ENCODE measurements at places on chromosomes 12 and 14. TPM values are rescaled to one million over a fixed set of nuclear protein-coding genes. Genes with fewer than 3 reads are reported as not detected.

The TPH2 gene
- not detected for total RNA-seq

DNA sequence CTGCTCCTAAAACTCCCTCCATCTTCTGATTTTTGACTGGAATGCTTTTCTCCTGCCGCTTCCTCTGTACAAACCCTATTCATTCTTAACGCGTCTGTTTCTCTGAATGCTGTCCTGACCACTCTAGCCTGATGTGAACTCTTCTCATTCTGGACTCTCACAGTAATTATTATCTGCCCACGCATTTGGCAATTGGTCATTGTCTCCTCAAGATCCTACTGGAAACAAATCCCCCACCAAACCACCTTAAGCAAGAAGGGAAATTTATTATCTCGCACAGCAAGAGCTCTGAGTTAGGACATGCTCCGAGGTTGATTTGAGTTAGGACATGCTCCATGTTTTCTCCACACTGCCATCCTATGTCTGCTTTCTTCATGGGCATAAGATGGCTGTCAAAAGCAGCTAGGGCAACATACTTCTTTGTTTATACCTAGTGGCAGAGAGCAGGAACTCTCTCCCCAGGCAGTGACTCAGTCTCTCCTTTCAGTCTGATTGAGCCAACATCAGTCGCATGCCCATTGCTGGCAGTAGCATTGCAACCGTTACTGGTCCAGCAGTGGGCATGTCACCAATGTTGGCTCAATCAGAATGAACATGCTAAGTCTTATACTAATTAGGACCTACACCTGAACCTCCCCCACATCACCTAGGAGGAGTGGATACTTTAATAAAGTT, 102.2 kb downstream of the SSPN start:
- DNase-seq, result no peak

GRCh38 chr14:63394841-63395240, 76.1 kb upstream of the GPHB5 start:
- DNase-seq, result no peak

GRCh38 chr14:104700225-104700651, 10.8 kb downstream of the INF2 start:
- DNase-seq, result no peak

The BLOC1S1 gene
- total RNA-seq, result 187 TPM

DNA sequence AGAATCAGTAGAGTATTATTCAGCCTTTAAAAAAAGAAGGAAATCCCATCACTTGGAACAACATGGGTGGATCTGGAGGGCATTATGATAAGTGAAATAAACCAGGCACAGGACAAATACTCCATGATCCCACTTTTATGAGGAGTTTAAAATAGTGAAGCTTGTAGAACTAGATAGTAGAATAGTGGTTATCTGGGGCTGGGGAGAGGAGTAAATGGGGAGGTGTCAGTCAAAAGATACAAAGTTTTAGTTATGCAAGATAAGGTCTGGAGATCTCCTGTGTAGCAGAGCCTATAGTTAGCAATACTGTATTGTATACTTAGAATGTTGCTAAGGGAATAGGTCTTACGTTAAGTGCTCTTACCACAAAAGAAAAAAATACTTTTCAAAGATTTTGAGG, 64.9 kb downstream of the RIC8B start:
- DNase-seq, result no peak

DNA sequence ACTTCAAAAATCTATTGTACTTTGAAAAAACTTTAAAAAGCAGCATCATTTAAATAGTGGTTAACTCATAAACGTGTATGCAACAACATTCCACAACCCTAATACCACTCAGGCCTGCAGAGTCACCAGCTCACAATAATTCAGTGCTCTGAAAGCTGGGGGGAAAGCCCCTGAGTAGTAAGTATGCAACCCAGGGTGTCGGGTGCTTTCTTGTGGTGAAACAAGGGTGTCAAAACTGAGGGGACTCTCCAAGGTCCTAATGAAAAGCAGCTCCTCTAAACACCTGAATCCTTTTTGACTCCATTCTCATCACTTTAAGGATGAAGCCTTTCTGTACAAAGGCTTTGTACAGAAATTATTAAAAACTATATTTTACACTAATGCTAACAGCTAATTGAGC, 33.7 kb downstream of the FGFR1OP2 start:
- DNase-seq, result no peak

DNA sequence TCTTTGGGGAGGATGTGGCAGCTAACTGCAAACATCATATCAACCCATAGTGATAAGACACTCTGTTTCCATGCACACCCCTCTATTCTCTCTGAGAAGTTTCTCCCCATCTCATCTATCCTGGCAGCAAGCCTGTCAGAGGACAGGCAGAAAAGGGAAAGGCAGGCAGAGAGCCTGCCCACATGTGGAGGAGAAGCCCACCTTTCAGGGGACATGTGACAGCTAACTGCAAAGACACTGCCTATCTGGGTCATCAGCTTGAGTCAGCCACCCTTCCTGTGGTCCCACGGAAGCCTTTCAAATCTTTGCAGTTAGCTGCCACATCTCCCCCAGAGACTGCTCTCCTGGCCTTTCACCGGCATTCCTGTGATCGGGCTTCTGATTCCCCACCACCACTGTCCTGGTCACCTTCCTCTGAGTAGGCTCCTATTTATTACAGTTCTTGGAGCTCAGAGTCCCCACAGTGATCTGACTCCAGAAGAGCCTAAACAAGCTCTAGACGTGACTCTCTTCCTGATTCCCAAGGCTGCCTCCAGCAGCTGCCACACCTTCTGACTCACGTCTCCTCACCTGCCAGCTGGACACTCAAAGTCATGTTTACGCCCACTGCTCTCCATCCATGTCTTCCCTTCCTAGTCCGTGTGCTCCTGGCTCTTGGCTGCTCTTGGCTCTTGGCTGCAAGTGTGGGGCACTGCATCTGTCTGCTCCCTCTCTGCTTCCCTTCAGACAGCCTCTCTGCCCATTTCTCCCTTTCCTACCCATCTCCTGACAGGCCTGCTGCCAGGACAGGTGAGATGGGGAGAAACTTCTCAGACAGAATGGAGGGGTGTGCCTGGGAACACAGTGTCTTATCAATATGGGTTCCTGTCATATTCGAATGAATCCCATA, 7.5 kb upstream of the KRT1 start:
- DNase-seq, result no peak

The SLC24A4 gene
- total RNA-seq, result not detected

The SLC5A8 gene
- total RNA-seq, result not detected

The PMCH gene
- not detected for total RNA-seq

The TAC3 gene
- not detected for total RNA-seq

DNA sequence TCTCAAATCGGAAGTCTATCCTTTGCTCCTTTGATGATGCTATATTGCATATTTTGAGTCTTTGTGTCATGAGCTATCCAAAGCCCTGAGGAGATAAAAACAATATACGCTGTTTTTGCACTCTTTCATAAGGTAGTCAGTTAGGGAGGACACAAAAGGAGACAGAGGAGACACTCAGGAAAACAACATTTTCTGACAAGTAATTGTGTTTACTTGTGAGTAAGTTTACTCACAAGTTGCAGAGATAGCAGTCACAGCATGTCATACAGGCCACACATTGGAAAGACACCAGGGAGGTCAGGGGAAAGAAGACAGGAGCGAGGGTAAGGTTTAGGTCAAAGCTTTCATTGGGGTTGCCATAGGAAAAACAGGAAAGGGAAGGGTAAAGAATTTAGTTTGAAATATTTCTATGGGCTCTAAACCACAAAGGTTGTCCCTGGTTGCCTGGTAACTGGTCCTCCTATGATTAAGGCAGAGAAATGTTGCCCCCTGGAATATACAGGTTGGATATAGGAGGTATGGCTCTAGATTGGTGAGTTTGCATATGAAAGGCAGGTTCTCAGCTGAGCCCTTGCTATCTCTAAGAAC, 7.4 kb upstream of the GABARAPL1 start:
- DNase-seq, result no peak

DNA sequence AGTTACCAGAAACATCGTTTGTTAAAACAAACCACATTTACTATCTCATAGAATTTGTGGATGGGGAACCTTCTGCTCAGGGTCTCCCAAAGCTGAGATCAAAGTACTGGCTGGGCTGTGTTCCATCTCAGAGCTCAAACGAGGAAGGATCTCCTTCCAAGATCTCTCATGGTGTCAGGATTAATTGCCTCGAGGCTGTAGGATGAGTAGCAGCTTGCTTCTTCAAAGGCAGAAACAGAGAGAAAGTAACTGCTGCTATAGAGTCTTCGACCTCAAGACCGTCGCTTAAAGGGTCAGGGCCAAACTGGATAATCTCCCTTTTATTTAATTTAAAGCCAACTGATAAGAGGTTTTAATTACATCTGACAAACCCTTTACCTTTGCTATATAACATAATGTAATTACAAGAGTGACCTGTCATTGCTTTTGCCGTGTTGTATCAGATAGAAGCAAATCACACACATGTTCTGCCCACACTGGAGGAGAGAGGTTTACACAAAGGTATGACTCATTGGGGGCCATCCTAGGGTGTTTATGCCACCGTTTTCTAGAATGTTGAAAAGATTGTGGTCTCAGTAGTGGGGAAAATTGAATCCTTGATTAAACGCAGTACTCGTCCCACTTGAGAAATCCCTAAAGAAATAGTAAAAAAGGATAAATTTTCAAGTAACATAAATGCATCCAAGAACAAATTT, 868.8 kb upstream of the TMEM132C start:
- no peak for DNase-seq

DNA sequence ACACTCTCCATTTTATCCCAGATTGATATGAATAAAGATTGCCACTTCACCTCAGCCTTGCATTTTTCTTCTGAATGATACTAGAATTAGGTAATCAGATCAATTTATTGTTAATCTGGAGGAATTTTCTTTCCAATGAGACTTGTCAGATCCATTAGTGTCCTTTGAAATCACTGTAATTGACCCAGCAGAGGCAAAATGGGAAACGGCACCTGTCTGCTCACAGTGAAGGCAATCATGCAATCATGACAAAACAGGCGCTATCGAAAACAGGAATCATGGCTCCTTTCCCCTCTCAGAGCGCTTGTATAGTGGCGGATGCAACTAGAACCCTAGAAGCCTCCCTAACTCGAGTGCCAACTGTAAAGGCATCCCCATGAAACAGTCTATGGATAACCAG, 417.6 kb downstream of the GALC start:
- DNase-seq, result no peak

The SLC8B1 gene
- total RNA-seq, result 26.6 TPM

The CCDC175 gene
- total RNA-seq, result not detected

The EEF1AKMT3 gene
- total RNA-seq, result 11.2 TPM

The GRIN2B gene
- total RNA-seq, result 0.12 TPM

GRCh38 chr12:49195736-49196135, 6.9 kb upstream of the TUBA1A start:
- no peak for DNase-seq

GRCh38 chr12:79119796-79120195, 255.2 kb downstream of the SYT1 start:
- no peak for DNase-seq

DNA sequence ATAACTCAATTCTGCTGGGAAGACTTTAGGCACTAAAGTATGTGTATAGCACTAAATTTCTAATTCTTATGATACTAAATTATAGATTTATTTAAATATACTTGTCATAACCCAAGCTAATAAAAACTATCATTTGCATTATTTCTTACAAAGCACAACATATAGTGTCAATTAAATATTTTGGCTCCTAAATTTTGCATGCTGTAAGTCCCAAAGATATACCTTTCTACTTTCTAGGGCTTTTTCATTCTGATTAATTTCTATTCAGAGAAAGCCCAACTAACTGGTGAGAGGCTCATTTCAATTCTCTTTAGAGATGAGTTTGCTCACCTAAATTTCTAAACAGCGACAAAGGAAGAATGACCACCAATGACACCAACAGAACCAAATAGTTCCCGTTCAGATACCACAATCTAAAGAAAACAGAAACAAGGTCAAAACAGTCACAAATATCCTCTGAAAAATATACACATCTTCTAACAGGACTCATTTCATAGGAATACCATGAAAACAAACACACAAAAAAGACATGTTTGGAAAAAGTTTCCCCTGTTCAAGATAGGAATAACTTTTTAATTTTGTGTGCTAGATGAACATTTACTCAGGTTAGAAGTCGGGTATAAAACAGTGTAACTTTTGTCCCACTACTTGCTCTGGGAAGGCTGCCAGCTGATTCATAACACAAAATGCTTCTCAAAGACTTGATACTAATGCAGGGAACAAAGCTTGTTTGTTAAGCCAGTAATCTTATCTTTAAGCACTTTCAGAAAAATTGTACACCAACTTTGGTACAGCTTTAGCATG, 7.6 kb downstream of the SLC38A2 start:
- no peak for DNase-seq

DNA sequence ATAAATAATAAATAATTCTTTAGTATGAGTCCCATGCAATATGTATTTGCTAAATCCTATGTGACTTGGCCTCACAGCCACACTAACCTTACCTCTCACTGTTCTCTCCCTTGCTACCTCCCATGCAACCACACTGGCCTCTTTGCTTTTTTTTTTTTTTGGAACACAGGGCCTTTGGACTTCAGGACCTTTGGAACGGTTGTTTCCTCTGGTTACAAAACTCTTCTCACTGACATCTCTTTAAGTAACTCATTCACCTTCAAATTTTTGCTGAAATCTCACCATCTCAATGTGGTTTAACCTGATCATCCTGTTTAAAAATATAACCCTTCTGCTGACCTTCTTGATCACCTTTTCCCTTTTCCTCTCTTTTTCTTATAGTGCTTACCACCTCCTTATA, 194.0 kb downstream of the SSPN start:
- DNase-seq, result no peak

The MFAP5 gene
- total RNA-seq, result 0.75 TPM

The GPR84 gene
- not detected for total RNA-seq

Measured in epithelial cell of proximal tubule (primary cell).